ENCODE measurements at places on chromosomes 5 and 9. TPM values are rescaled to one million over a fixed set of nuclear protein-coding genes. Genes with fewer than 3 reads are reported as not detected.

The TMOD1 gene
- 12.6 TPM for total RNA-seq

The ADRB2 gene
- total RNA-seq = 30.4 TPM

The RFESD gene
- total RNA-seq = 1.1 TPM

The AQP7 gene
- 4.6 TPM for total RNA-seq

The RASEF gene
- 15.7 TPM for total RNA-seq

The ITGA1 gene
- 45.8 TPM for total RNA-seq

The SLC36A2 gene
- total RNA-seq = not detected

The SLC25A2 gene
- total RNA-seq = 0.67 TPM

The SPINK5 gene
- total RNA-seq = 2.2 TPM

The RASGRF2 gene
- total RNA-seq = 4.0 TPM

The PCDHA1 gene
- total RNA-seq = 0.13 TPM

The C5 gene
- 7.1 TPM for total RNA-seq

The MARCOL gene
- not detected for total RNA-seq

GRCh38 chr5:15719784-15720183 is 219.8 kb downstream of the FBXL7 start:
- no peak overlapping the region for H3K4me3 ChIP-seq
- no peaks in the 10 kb centered on the region for H3K36me3 ChIP-seq
- H3K27me3 ChIP-seq = no peaks in the 10 kb centered on the region
- H3K27ac ChIP-seq = no peak overlapping the region
- no peaks in the 10 kb centered on the region for H3K4me1 ChIP-seq

GRCh38 chr5:31921852-31922305 is 252.2 kb downstream of the GOLPH3 start:
- no peak overlapping the region for H3K4me3 ChIP-seq
- no peaks in the 10 kb centered on the region for H3K36me3 ChIP-seq
- no peak overlapping the region for H3K27ac ChIP-seq
- DNase-seq = no peak
- peaks cover 6% of the 10 kb centered on the region for H3K4me1 ChIP-seq
- no peaks in the 10 kb centered on the region for H3K27me3 ChIP-seq

- DNase-seq = no peak
- no peaks in the 10 kb centered on the region for H3K36me3 ChIP-seq
- H3K4me3 ChIP-seq = no peak overlapping the region
- no peak overlapping the region for H3K27ac ChIP-seq
These were observed 52.7 kb upstream of the NR5A1 start for GRCh38 chr9:124559871-124560270.

DNA sequence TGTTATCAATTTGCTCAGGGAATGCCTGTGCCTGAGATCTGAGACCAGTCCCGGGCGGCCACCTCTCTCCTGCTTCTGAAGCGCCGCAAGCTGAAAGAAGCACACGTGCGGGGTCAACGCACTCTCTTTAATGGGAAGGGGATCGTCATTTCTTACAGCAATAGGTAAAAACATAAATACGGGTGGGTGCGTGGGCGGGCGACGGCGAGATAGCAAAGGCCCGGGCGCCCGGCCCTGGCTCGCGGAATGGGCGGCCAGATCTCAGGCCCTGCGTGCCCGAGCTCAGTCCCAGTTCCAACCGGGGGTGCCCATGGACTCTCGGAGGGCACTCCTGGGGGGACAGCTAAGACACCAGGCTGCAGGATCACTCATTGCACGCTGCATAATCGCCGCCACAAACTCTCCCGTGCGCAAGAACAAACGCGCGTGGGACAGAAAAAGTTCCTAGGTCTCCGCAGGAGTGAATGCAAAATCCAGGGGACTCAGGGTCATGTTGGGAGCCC is 3.0 kb downstream of the NKX2-5 start:
- H3K27ac ChIP-seq = no peak overlapping the region
- no peaks in the 10 kb centered on the region for H3K36me3 ChIP-seq
- H3K27me3 ChIP-seq = peaks cover 76% of the 10 kb centered on the region
- peak; percentile 54 for DNase-seq

- H3K36me3 ChIP-seq = no peaks in the 10 kb centered on the region
- peak within 1 kb of the TSS; percentile 70 for H3K4me3 ChIP-seq
- H3K4me1 ChIP-seq = peaks cover 41% of the 10 kb centered on the region
- H3K27ac ChIP-seq = peak within 1 kb of the TSS; percentile 75
- peak; percentile 89 for DNase-seq
- no peaks in the 10 kb centered on the region for H3K27me3 ChIP-seq
These were observed at the start of gene ASS1 for GRCh38 chr9:130444565-130445221. TSS of gene ASS1 (plus strand) at chr9:130444961. CDS start at chr9:130452229, 7,268 bp downstream.

DNA sequence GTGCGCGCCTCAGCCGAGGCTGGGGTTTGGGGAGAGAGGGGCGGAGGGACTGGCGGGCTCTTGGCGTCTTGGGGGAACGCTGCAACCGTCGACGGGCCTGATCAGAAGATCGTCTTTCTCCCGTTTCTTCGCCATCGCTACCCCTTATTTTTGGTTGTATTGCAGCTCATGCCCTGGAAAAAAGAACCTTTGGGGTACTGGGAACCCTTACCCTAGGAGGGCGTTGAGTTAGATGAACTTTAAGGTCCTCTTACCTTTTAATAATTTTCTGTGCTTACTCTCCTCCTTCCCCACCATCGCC is 719 bp downstream of the PAIP2 start:
- peak overlapping the region; percentile 76 for H3K4me3 ChIP-seq
- no peaks in the 10 kb centered on the region for H3K27me3 ChIP-seq
- H3K27ac ChIP-seq = peak overlapping the region; percentile 98
- peaks cover 7% of the 10 kb centered on the region for H3K36me3 ChIP-seq
- H3K4me1 ChIP-seq = peaks cover 38% of the 10 kb centered on the region

GRCh38 chr9:38765101-38765500 is 45.2 kb upstream of the FAM240B start:
- no peak for DNase-seq
- no peak overlapping the region for H3K27ac ChIP-seq
- H3K4me1 ChIP-seq = no peaks in the 10 kb centered on the region
- H3K4me3 ChIP-seq = no peak overlapping the region

DNA sequence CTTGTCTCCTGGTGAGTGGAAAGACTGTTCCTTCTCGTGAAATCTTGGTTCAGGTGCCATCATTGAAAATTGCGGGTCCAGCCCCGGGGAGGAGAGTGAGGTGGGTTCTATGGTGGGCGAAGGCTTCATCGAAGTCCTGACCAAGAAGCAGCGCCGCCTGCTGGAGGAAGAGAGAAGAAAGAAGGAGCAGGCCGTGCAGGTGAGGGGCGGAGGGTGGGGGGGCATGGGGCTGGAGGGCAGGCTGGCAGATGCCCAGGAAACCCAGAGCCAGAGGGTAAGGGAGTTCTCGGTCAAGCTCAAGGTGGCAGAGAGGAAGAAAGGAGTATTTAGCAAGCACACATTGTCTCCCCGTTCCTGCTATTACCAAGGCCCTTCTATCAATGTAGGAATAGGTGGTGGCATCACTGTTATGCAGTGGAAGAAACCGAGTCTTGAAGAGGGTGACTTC is 24.3 kb upstream of the POMT1 start:
- no peaks in the 10 kb centered on the region for H3K4me1 ChIP-seq
- H3K27ac ChIP-seq = no peak overlapping the region
- no peak overlapping the region for H3K4me3 ChIP-seq
- no peak for DNase-seq

DNA sequence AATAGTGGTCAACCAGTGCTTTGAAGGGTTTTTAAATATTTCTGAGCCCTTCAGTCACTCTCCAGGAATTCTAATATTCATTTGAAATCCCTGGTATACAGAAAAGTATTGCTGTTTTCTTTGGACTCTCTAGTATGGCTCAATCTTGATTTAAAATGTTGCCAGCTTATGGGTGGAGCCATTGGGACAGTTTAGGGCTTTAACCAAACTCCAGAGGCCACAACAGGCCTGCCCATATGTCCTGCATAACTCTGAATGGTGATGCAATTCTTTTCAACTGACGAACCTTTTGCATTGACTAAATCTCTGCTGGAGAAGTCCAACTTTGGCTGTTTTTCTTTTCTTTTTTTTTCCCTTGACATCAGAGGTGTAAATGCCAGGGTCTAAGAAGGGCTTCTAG is 10.3 kb upstream of the ANKHD1 start:
- H3K4me1 ChIP-seq = peaks cover 8% of the 10 kb centered on the region
- H3K27me3 ChIP-seq = no peaks in the 10 kb centered on the region
- H3K36me3 ChIP-seq = no peaks in the 10 kb centered on the region
- H3K4me3 ChIP-seq = no peak overlapping the region
- DNase-seq = no peak

DNA sequence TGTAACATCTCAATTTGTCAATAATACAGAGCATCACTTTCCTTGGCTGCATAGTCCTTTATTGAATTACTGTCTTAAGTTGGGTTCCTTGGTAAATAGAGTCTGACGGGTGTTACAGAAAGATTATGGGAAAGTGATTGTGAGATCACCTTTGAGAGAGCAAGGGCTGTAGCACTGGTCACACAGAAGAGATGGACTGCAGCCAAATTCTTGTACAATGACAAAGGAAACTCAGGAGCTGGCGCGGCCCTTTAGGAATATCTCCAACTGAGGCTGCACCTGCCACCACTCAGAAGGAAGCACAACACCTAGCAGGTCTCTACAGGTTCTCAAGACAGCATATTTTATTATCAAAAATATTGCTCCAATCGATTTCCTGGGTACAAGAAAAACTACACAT is 350.0 kb upstream of the ISL1 start:
- peak; percentile 23 for DNase-seq
- no peak overlapping the region for H3K27ac ChIP-seq

- H3K27me3 ChIP-seq = no peaks in the 10 kb centered on the region
- H3K36me3 ChIP-seq = no peaks in the 10 kb centered on the region
- H3K4me1 ChIP-seq = no peaks in the 10 kb centered on the region
These were observed 146.2 kb downstream of the CCDC192 start for GRCh38 chr5:127849408-127849807.

DNA sequence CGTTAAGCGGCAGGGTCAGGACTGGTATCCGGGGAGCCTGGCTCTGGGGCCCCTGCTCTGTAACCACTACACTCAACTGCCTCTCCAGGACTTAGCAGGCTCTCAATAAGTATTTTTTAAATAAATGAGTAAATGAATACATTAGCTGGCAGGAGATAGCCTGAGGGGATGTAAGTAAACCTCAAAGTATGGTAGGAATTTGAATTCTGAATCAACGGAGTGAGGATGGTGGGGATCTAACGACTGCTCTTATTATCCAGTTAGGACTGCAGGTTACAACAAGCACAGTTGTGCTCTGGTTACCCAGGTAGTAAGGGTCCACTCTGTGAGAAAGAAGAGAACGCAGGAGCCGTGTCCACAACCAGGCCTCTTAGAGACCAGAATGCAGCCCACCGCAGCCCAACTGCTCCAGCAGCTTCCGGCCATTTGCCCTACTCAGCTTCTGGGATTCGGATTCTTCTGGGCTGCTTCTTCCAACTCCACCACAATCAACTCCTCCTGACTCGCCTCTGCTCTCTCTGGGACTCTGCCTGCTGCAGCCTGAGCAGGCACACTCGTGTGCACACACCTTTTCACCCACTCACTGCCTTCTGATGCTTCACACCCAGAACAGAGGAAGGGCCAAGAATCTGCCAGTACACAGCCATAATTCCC is 52.6 kb downstream of the MED27 start:
- H3K4me3 ChIP-seq = no peak overlapping the region
- no peak for DNase-seq
- no peaks in the 10 kb centered on the region for H3K27me3 ChIP-seq

DNA sequence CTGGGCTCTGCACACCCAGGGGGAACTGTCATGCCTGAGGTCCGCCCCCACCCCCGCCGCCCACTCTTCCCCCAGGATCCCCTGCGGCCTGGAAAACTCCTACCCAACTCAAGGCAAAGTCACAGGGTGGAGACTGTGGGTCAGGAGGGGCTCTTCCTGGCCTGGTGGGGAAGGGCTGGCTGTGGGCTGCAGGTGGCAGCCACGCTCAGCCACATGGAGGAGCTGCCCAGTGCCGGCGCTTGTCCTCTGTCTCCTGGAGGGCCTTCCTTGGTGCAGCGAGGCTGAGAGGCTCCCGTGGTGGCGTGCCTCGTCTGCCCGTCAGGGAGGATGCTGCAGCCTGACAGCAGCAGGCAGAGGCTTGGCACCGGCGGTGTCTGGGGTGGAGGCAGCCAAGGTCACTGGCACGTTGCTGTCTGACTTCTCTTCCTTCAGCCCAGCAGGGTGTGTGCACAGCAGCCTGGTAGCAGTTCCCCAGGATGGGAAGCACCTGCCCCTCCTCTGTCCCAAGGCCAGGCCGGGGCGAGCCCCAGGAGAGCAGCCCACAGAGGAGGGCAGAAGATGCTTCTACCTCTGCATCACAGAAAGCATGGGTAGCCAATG is 78.1 kb downstream of the ADAMTS2 start:
- no peaks in the 10 kb centered on the region for H3K36me3 ChIP-seq
- peaks cover 26% of the 10 kb centered on the region for H3K4me1 ChIP-seq
- peak; percentile 79 for DNase-seq
- H3K27ac ChIP-seq = peak overlapping the region; percentile 69

GRCh38 chr9:68755752-68756151 is 50.7 kb downstream of the PIP5K1B start:
- no peak overlapping the region for H3K27ac ChIP-seq
- no peak overlapping the region for H3K4me3 ChIP-seq
- no peaks in the 10 kb centered on the region for H3K27me3 ChIP-seq

DNA sequence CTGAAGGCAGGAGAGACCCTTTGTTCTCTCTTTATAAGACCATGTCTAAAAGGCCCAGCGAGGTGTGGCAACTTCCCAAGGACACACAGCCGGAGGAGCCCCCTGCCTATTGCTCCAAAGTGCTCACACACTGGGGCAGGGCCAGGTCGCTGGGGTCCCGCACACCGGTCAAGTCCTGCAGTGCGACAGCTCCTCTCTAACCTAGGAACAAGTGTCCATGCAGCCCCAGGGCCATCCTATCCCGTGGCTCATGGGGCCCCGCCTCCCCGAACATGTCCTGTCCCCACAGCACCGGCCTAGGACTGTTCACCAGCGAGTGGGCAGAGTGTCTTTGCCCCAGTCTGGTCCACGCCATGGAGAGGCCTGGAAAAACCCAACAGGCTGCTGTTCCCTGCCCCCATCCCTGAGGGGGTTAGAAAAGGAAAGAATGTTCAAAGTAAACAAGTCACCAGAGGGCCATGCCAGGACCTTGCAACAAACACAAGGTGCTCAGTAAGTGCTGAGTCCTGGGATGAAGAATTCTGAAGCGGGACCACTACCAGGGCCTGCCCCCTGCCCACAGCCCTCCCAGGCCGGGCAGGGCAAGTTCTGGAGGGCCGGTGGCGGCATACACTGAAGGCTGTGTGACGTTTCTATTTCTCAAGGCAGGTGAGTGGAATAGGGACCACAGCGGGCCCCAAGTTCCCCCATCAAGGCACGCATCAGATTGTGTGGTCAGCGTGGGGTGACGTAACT is 938 bp downstream of the NINJ1 start:
- no peaks in the 10 kb centered on the region for H3K27me3 ChIP-seq
- peak overlapping the region; percentile 70 for H3K4me3 ChIP-seq
- H3K4me1 ChIP-seq = peaks cover 68% of the 10 kb centered on the region
- DNase-seq = peak; percentile 90
- peak overlapping the region; percentile 99 for H3K27ac ChIP-seq

GRCh38 chr5:19928562-19929421 is 59.2 kb downstream of the CDH18 start:
- H3K4me1 ChIP-seq = no peaks in the 10 kb centered on the region
- no peaks in the 10 kb centered on the region for H3K36me3 ChIP-seq
- H3K27ac ChIP-seq = no peak overlapping the region
- H3K4me3 ChIP-seq = no peak overlapping the region

DNA sequence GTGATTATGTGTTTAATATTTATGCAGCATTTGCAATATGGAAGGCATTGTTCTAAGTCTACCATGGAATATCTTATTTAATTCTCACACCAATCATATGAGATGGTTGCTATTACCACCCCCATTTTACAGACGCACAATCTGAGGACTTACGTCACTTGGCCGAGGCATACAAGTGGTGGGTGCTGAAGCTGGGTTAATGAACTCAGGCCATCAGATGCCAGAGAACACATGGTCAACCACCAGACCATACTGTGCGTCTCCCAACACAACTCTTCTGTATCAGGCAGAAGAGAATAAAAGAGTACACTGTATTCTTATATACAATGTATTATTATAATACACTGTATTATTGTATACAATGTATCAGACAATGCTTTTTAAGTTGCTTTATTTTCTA is 59.5 kb downstream of the ZNF366 start:
- no peaks in the 10 kb centered on the region for H3K27me3 ChIP-seq
- no peak overlapping the region for H3K4me3 ChIP-seq
- DNase-seq = no peak
